ENCODE measurements at places on chromosomes 7 and 10.

GRCh38 chr10:31604646-31605170 is 285.7 kb downstream of the ZEB1 start:
- DNase-seq: no peak

- DNase-seq: peak; percentile 13
Observed at GRCh38 chr7:100584683-100585510, 1.0 kb downstream of the LRCH4 start.

GRCh38 chr10:44982496-44982895 is 3.9 kb upstream of the DEPP1 start:
- DNase-seq: no peak

DNA sequence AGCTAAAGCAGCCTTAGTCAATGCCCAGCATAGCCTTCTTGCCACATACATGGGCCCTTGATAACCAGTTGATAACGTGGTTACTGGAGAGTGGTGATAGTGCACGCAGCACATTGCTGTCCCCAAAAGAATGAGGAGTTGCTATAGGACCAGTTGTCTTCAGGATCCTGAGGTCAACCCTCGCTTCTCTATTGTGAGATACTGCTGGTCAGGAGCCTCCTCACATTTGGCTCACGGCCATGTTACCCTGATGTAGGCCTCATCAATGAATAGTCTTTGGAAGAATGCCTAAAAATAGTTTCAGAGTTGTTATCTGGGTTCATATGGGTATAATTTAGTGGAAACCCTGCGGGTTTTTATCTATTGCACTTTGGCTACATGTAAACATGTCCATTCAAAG is 230.7 kb downstream of the VTI1A start:
- DNase-seq: no peak
